ENCODE measurements at places on chromosomes 2 and 18.

DNA sequence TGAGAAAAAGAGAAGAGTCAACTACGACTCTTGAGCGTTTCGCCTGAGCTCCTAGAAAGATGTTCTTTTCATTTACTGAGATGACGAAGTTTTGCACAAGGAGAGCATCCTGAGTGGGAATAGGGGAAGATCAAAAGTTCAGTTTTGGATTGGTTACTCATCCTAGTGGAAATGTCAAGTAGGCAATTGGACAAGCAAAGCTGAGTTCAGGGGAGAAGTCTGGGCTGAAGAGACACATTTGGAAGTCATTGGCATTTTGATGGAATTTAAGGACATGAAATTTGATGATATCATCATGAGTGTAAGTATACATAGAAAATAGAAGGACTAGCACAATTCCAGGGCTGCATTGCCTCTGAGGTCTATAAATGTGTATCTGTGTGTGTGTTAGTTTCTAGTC, 416.6 kb downstream of the RAD51AP2 start:
- no peak overlapping the region for H3K27ac ChIP-seq
- no peak for DNase-seq
- H3K36me3 ChIP-seq = no peaks in the 10 kb centered on the region
- H3K4me1 ChIP-seq = 0 out of 2 replicates have a peak, but pooled peaks cover 4% of the 10 kb centered on the region
- H3K4me3 ChIP-seq = no peak overlapping the region

- H3K27ac ChIP-seq = 0 out of 2 replicates have a peak overlapping the region, but pooled peaks have one; percentile 27
- peaks cover 19% of the 10 kb centered on the region for H3K4me1 ChIP-seq
- DNase-seq = no peak
- H3K27me3 ChIP-seq = no peaks in the 10 kb centered on the region
- peaks cover 50% of the 10 kb centered on the region for H3K36me3 ChIP-seq
Measured at GRCh38 chr2:11764359-11764758, 17.9 kb downstream of the LPIN1 start.

DNA sequence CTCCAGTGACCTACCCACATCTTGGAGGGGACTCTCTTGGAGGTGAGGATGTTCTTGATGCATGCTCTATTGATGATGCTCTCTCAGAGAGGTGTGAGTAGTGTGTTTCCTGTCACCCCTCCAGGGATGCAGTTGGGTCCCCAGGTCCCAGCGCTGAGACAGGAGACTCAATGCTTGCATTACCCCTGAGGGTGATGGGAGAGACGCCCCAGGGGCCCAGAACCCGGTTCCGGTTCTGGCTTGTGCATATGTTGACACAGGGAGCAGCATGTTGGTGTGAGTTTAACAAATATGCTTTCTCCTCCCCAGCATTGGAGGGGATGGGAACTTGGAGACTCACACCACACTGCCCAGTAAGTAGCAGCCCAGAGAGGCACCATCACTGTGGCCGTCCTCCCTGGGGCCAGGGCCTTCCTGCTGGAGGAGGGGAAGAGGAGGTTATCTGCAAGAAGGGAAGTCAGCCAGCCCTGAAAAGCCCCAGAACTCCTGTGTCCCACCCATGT, 124.5 kb downstream of the PLB1 start:
- peaks cover 38% of the 10 kb centered on the region for H3K4me1 ChIP-seq
- no peak overlapping the region for H3K4me3 ChIP-seq
- no peaks in the 10 kb centered on the region for H3K27me3 ChIP-seq
- no peak overlapping the region for H3K27ac ChIP-seq
- H3K36me3 ChIP-seq = no peaks in the 10 kb centered on the region

- DNase-seq = no peak
- no peak overlapping the region for H3K4me3 ChIP-seq
- no peaks in the 10 kb centered on the region for H3K36me3 ChIP-seq
- H3K27ac ChIP-seq = no peak overlapping the region
Measured at GRCh38 chr2:219676586-219676985, 49.2 kb downstream of the SLC4A3 start.

GRCh38 chr2:240917009-240917683, 11.0 kb downstream of the CROCC2 start:
- DNase-seq = peak; percentile 17
- H3K27me3 ChIP-seq = peaks cover 6% of the 10 kb centered on the region
- H3K4me1 ChIP-seq = no peaks in the 10 kb centered on the region

- no peaks in the 10 kb centered on the region for H3K36me3 ChIP-seq
- no peak overlapping the region for H3K4me3 ChIP-seq
- H3K4me1 ChIP-seq = peaks cover 25% of the 10 kb centered on the region
Measured at GRCh38 chr2:209451209-209451834, 27.5 kb downstream of the MAP2 start.

- no peak overlapping the region for H3K27ac ChIP-seq
- H3K4me3 ChIP-seq = peak overlapping the region; percentile 75
- H3K27me3 ChIP-seq = no peaks in the 10 kb centered on the region
- peaks cover 28% of the 10 kb centered on the region for H3K4me1 ChIP-seq
- H3K36me3 ChIP-seq = peaks cover 4% of the 10 kb centered on the region
Measured at GRCh38 chr2:185862657-185863398, 124.2 kb downstream of the FSIP2 start.

- peaks cover 2% of the 10 kb centered on the region for H3K27me3 ChIP-seq
- no peaks in the 10 kb centered on the region for H3K36me3 ChIP-seq
- H3K4me1 ChIP-seq = peaks cover 17% of the 10 kb centered on the region
- no peak overlapping the region for H3K27ac ChIP-seq
- peak; percentile 8 for DNase-seq
Measured at GRCh38 chr2:218026676-218027425, 24.1 kb upstream of the TNS1 start.

DNA sequence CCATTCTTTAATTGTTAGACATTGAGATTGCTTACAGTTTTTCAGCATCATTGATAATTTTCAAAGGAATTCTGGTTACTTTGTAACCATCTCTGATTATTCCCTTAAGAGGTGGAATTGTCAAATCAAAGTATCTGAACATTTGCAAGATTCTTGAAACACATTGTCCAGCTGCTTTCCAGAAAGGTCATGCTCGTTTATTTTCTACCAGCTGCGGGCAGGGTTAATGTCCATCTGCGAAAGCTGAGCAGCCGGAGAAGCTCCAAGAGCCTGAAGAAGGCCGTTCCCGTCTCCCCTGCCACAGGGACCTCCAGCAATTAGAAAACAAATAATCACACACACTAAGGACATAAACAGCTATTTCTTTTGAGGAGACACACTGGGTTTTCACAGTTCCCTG, 76.1 kb upstream of the TXNDC2 start:
- peaks cover 9% of the 10 kb centered on the region for H3K36me3 ChIP-seq
- H3K27ac ChIP-seq = peak overlapping the region; percentile 81
- H3K27me3 ChIP-seq = no peaks in the 10 kb centered on the region
- DNase-seq = no peak
- H3K4me1 ChIP-seq = peaks cover 55% of the 10 kb centered on the region

DNA sequence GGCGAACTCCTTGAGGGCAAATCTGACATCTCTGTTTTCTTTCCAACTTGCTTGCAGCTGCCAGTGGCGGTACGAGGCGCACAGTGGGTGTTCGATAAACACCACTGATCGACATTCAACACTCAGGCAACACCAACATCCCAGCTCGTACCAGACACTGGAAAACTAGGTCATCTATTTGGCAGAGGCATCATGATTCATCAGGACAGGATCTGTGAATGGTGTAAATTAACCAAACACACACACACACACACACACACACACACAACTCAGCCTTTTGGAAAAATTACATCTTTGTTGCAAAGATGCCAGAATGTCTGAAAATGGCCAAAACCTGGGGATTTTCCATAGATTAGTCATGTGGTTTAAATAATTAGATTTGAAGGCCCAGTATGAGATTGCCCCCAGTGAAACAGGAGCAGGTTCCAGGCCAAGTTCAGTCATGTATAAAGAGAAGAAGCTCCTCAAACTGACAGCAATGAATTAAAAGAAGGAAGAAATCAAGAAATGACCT, 150.5 kb upstream of the NCKAP5 start:
- DNase-seq = no peak
- H3K4me1 ChIP-seq = 0 out of 2 replicates have a peak, but pooled peaks cover 3% of the 10 kb centered on the region
- H3K36me3 ChIP-seq = 0 out of 2 replicates have a peak, but pooled peaks cover 3% of the 10 kb centered on the region
- H3K27ac ChIP-seq = no peak overlapping the region
- H3K4me3 ChIP-seq = no peak overlapping the region

DNA sequence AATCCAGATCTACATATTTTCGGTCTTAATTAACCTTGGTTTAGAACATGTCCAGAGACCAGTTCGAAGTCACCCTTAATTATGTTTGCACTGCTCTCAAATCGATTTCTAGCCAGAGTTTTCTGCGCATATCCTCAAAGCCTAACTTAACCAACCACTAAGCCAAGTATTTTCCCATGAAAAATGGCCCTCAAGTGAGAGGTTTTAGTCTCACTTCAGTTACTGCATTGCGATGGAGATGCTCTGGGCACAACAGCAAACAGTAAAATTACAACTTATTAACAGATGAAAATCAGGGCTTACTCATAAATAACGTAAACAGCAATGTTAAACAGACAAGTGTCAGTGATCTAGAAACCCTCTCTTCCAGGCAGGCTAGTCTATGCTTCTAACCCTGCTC, 4.5 kb downstream of the RTN4 start:
- 0 out of 2 replicates have a peak overlapping the region, but pooled peaks have one; percentile 9 for H3K4me3 ChIP-seq
- no peak for DNase-seq
- H3K27me3 ChIP-seq = no peaks in the 10 kb centered on the region
- H3K4me1 ChIP-seq = peaks cover 54% of the 10 kb centered on the region
- H3K27ac ChIP-seq = peak overlapping the region; percentile 26

- H3K27me3 ChIP-seq = no peaks in the 10 kb centered on the region
- H3K27ac ChIP-seq = no peak overlapping the region
- no peak overlapping the region for H3K4me3 ChIP-seq
- H3K4me1 ChIP-seq = no peaks in the 10 kb centered on the region
Measured at GRCh38 chr2:37851828-37852584, 73.1 kb upstream of the RMDN2 start.

- H3K27ac ChIP-seq = no peak overlapping the region
- no peak overlapping the region for H3K4me3 ChIP-seq
- peaks cover 3% of the 10 kb centered on the region for H3K36me3 ChIP-seq
Measured at GRCh38 chr2:182435754-182436153, 8.9 kb upstream of the PDE1A start.

DNA sequence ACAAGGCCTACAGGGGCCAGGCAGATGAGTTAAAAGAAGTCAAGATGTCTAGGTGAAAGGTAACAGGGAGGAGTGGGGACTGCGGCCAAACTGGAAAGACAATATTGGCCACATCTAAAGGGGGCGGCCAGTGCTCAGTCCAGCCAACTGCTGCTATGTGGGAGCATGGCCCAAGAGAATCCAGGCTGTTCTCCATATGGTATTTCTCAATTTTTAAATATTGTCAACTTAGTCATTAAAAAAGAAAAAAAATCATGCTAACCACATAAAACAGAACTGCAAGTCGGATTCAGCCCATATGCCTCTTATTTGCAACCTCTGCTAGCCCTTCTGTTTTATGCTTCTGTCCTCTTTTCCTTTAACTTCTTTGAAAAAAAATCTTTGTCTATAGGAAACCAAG, 14.8 kb downstream of the TRABD2A start:
- peaks cover 12% of the 10 kb centered on the region for H3K4me1 ChIP-seq
- no peak overlapping the region for H3K27ac ChIP-seq
- H3K27me3 ChIP-seq = peaks cover 3% of the 10 kb centered on the region
- no peak overlapping the region for H3K4me3 ChIP-seq
- no peaks in the 10 kb centered on the region for H3K36me3 ChIP-seq

- H3K4me1 ChIP-seq = peaks cover 4% of the 10 kb centered on the region
- no peaks in the 10 kb centered on the region for H3K27me3 ChIP-seq
- DNase-seq = peak; percentile 43
Measured at GRCh38 chr18:59067873-59068272, 71.8 kb upstream of the SEC11C start.

- H3K4me3 ChIP-seq = no peak overlapping the region
- no peaks in the 10 kb centered on the region for H3K36me3 ChIP-seq
- no peak for DNase-seq
Measured at GRCh38 chr2:120619579-120619978, 116.1 kb upstream of the GLI2 start.

- peak overlapping the region; percentile 85 for H3K4me3 ChIP-seq
- no peaks in the 10 kb centered on the region for H3K27me3 ChIP-seq
- H3K27ac ChIP-seq = peak overlapping the region; percentile 98
- no peak for DNase-seq
- H3K36me3 ChIP-seq = peaks cover 16% of the 10 kb centered on the region
- peaks cover 60% of the 10 kb centered on the region for H3K4me1 ChIP-seq
Measured at GRCh38 chr2:84972207-84972783, 1.3 kb downstream of the KCMF1 start.

- no peaks in the 10 kb centered on the region for H3K27me3 ChIP-seq
- no peak overlapping the region for H3K27ac ChIP-seq
- no peak for DNase-seq
- peaks cover 86% of the 10 kb centered on the region for H3K4me1 ChIP-seq
Measured at GRCh38 chr2:160373263-160373662, 120.3 kb downstream of the RBMS1 start.

- no peaks in the 10 kb centered on the region for H3K27me3 ChIP-seq
- DNase-seq = no peak
- H3K27ac ChIP-seq = 0 out of 2 replicates have a peak overlapping the region, but pooled peaks have one; percentile 53
- H3K36me3 ChIP-seq = no peaks in the 10 kb centered on the region
Measured at GRCh38 chr2:187438455-187438854, 9.6 kb downstream of the CALCRL start.

DNA sequence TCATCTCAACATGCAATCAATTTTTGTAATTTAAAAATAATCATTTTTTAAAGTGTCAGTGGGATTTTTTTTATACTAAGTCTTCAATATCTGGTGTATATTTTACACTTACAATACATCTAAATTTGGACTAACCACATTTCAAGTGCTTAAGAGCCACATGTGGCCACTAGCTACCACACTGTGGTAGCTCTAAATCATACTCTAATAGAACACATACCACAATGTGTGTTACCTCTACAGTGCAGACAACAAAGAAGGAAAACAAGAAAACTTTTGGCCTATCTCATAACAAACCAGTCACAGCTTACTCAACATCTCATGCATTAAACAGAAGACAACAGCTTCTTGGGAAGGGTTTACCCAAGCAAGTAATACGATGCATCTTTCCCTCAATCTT, 24.5 kb downstream of the PIAS2 start:
- peak overlapping the region; percentile 9 for H3K27ac ChIP-seq
- H3K4me1 ChIP-seq = peaks cover 39% of the 10 kb centered on the region
- no peaks in the 10 kb centered on the region for H3K27me3 ChIP-seq
- no peak overlapping the region for H3K4me3 ChIP-seq

DNA sequence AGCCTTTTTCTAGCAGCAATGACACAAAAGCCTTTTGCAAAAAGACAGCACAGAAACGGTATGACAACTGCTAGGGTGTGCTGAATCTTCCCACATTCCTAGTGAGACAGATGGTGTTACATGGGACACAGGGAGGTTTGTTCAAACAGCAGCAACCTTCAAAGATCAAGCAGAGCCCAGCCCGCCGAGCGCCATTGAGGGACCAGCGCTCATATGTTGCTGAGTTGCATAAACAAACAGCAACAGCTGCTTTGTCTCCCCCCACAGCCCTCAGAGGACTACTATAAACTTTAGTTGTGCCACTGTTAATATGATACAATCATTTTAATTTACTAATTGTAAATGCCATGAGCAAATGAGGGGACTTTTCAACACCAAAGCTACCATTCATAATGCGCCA, 117.7 kb downstream of the ZEB2 start:
- peaks cover 27% of the 10 kb centered on the region for H3K4me1 ChIP-seq
- H3K27me3 ChIP-seq = no peaks in the 10 kb centered on the region
- no peak overlapping the region for H3K4me3 ChIP-seq
- no peaks in the 10 kb centered on the region for H3K36me3 ChIP-seq
- no peak for DNase-seq
- H3K27ac ChIP-seq = no peak overlapping the region

GRCh38 chr2:43009448-43009847, 217.0 kb downstream of the ZFP36L2 start:
- no peak overlapping the region for H3K4me3 ChIP-seq
- no peak overlapping the region for H3K27ac ChIP-seq
- H3K36me3 ChIP-seq = peaks cover 5% of the 10 kb centered on the region
- peaks cover 13% of the 10 kb centered on the region for H3K4me1 ChIP-seq

GRCh38 chr2:176187899-176188773, at the start of gene HOXD1:
HOXD1 (plus strand) TSS chr2:176188668; CDS start chr2:176188802, 134 bp downstream.
- H3K27me3 ChIP-seq = peaks cover 98% of the 10 kb centered on the region
- H3K4me1 ChIP-seq = peaks cover 45% of the 10 kb centered on the region

Data from WTC11 (cell line).